Kidney capillary endothelial cell (primary cell): ENCODE measurements at places on chromosomes 16 and 17.

DNA sequence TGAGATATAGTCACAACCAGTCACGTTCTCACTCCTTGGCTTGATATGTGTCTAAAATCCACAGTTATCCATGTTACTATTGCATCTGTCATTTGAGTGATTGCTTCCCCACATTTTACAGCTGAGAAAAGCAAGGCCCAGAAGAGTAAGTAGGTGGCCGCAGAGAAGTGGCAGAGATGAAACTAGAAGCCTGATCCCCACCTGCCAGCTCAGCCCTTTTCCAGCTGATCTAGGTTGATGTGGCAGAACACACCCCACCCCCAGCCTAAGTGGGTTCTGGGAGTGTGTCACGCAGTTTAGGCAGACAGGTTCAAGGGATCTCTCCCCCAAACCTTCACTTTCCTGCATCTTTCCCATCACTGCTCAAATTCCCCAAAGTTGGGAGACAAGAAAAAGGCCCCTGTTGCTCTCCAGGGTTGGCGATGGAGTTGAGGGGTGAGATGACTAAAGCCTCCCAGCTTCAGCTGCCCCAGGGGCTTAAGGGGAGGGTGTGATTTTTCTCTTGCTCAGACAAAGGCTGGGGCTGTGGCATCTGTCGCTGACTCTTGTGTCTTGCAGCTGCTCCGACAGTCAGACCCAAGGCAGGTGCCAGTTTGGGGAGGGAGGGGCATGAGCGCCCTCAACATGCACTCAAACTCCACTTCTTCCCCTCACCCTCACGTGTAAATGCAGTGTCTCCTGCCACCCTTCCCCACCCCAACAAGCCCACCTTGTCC lies 48.9 kb upstream of the LHX1 start:
- DNase-seq = no peak

DNA sequence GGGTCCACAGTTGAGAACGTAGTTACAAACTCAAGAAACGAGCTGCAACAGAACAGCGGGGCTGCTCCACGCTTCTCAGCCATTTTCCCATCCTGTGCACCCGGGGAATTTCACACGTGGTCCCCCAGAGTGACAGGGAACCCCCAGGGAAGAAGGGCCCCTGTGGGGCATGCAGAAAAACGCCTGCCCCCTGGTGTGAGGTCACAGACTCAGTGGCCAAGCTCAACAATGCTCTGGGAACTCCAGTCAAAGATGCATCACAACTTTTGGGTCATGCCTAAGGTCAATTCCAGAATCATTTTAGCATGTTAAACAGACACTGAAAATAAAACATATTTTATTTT lies 115.4 kb downstream of the ZNF778 start:
- DNase-seq = no peak

DNA sequence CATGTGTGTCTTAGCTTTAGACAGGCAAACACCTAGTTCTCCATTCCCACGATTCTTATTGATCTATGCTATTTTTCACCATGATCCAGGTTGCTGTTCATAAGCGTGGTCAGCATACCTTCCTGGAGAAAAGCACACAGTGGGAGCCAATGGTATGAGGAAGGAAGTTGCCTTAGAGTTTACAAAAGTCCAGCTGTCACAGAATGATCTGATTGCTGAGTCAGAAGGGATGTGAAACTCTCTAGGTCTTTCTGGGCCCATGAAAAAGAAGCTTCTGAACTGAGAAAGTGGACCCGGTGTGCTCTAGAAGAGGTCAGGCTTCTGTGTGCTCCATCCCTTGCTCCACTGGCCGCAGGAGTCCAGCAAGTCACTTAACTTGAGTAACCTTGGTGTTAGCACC lies 71.0 kb upstream of the CCL1 start:
- DNase-seq = no peak

DNA sequence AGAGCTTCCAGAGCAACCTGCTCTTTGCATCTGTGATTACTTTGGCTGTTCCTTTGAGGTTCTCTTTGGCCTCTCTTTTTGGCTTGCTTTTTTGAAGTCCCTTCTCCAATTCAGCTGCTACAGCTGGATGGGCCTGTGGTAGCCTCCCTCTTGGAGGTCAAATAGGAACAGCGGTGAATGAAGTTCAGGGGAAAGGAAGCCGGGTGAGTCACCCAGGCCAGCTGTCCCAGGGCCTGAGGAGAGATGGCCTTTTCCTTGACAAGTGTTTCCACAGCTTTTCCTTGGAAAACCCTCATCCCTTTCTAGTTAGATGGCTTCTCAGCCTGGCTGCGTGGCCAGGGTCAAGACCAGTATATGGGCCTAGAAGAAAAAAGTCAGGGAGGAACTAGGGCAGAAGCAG lies 103.1 kb downstream of the STX8 start:
- DNase-seq = peak; percentile 19

- no peak for DNase-seq
Measured at GRCh38 chr16:55480228-55480655, 1.2 kb downstream of the MMP2 start.

GRCh38 chr16:89534252-89534756 lies 26.1 kb downstream of the SPG7 start:
- peak; percentile 55 for DNase-seq

DNA sequence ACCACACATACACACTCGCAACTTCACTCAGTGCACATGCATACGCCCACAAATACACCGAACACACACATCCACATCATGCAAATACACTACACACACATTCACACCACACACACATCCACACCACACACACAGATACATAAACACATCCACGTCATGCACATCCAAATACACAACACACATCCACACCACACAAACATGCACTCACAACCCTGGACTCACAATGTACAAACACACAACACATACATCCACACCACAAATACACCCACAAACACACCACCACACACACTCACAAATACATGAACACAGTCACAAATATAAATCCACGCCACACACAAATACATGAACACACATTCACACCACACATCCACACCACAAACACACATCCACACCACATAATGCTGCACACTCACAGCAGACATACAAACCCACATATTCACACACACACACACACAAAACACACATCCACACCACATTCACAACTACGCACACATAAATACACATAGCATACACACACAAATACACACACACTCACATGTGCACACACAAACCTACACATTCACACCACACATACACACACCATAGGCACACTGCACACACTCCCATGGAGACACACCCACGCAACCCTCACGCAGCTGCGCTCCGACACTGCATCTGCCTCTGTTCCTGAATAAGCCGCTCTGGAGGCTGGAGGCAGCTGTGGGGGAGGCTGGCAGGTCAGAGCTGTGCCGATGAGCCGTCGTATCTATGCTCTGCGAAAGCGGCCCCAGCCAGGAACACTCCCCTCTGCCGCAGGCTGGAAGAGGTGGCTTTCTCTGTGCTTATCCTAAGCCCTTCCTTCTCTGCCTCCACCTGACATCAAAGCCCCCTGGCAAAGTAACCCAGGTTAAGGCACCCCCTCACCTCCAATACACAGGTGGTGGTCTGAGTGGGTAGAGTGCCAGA lies 141.8 kb downstream of the GRIN2A start:
- no peak for DNase-seq

- no peak for DNase-seq
Measured at GRCh38 chr16:2964475-2965336, 631 bp downstream of the KREMEN2 start.
